ENCODE measurements at places on chromosomes 2 and 18.
A peak's percentile ranks its signal among the peaks of the same experiment; 100 is the strongest.

GRCh38 chr2:63056107-63057050, 5.7 kb downstream of the OTX1 start:
- no peak for DNase-seq

DNA sequence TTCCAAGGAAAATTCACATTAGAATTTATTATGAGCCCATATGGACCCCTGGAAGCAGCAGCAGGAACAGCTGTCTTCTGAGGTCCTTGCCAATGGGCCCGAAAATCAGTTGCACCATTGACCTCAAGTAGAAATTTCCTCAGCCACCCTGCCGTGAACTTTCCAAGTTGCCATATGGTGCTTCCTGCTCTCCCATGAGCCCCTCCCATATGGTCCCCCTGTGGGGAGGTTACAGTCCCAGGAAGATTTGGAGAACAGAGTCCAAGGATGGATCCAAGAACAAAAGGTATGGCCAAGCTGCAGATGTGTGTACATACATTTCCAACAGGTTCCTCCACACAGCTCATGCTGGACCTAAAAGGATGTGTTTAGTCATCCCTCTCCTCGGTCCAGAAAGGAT, 34.6 kb downstream of the DIPK1C start:
- DNase-seq = no peak

DNA sequence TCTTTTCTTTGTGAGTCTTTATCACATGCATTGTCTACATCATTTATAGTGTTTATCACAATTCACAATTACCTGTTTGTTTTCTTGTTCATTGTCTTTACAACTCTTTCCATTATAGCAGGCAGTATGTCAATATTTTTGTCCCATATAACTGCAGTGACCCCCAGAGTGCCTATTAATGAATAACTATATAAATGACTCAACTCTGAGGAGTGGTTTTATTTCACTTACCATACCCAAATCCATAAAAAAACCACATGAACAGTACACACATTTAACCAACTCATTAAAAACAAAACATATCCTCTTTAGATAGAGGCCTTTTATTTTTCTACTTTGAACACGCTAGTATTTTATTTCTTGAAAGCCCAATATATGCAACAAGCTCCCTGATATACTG, 1419.1 kb upstream of the NXPH2 start:
- DNase-seq = no peak

- DNase-seq = no peak
These were observed 41.6 kb downstream of the TDRD15 start for GRCh38 chr2:21165350-21165749.

- DNase-seq = no peak
These were observed 254.6 kb downstream of the SH3BP4 start for GRCh38 chr2:235206399-235206798.

GRCh38 chr2:200396781-200397242, 90.3 kb downstream of the SPATS2L start:
- DNase-seq = no peak

GRCh38 chr2:189347540-189347939, 93.7 kb upstream of the WDR75 start:
- peak; percentile 1 for DNase-seq

DNA sequence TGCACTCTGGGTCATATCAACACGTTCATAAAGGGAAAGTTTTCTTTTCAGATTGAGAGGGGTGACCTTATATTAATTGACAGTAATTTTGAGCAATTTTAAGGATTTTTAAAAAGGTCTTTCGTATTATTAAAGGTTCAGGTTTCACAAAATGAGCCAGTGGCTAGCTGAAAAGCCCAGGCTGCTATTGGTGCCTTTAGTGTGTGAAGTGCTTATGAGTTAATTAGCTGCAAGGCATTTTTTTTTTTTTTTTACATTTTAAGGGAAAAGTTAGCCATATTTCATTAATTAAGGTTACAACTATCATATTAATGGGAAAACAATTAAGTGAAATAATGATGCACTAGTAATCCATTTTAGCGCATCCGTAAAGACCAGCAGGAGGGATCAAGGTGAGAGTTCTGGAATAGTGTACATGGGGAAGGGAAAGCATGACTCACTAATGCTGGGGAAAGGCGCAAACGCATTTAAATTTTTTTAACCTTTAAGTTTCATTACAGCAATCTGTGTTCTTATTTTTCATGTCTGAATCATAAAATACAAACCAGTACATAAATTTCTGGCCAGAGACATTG, 200.0 kb downstream of the ZNF407 start:
- no peak for DNase-seq

DNA sequence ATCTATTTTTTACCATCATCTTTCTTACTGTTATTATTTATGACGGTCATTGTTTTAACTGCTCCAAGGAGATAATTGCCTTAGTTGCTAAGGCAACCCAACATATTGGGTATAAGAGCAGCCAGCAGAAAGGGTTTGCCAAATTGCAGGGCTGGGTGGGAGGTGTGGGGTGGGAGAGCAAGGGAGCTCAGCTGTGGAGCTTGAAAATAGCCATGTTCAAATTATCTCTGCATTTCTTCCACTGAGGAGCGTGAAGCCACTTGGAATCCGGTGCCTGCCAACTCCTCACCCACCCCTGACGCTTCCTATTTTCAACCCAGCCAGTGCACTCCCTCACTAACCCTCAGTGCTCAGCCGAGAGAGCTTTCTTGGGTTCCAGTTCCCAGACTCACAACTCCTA, 60.8 kb downstream of the SETBP1 start:
- no peak for DNase-seq

GRCh38 chr2:33535421-33535820, 59.0 kb downstream of the RASGRP3 start:
- no peak for DNase-seq

- DNase-seq = no peak
These were observed 141.4 kb downstream of the FAM124B start for GRCh38 chr2:224260372-224261020.

- no peak for DNase-seq
These were observed 30.1 kb downstream of the MOCOS start for GRCh38 chr18:36217348-36217747.

DNA sequence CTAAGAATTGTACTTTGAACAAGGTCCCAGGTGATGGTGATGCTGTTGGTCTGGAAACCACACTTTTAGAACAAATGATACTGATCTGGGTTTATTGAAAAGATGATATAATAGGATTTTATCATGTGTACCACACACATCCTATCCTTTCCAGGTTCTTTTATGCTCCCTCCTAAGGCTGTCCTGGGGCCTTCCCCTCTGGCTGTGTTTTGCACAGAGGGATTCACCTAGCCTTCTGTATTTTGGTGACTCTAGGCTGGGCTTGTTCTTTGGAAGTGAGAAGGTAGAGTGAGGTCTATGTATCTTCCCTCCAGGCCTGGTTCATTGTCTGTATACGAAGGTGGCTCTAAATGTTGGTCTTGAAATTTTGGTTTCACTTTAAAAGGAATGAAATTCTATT, 12.7 kb downstream of the ANXA4 start:
- no peak for DNase-seq

DNA sequence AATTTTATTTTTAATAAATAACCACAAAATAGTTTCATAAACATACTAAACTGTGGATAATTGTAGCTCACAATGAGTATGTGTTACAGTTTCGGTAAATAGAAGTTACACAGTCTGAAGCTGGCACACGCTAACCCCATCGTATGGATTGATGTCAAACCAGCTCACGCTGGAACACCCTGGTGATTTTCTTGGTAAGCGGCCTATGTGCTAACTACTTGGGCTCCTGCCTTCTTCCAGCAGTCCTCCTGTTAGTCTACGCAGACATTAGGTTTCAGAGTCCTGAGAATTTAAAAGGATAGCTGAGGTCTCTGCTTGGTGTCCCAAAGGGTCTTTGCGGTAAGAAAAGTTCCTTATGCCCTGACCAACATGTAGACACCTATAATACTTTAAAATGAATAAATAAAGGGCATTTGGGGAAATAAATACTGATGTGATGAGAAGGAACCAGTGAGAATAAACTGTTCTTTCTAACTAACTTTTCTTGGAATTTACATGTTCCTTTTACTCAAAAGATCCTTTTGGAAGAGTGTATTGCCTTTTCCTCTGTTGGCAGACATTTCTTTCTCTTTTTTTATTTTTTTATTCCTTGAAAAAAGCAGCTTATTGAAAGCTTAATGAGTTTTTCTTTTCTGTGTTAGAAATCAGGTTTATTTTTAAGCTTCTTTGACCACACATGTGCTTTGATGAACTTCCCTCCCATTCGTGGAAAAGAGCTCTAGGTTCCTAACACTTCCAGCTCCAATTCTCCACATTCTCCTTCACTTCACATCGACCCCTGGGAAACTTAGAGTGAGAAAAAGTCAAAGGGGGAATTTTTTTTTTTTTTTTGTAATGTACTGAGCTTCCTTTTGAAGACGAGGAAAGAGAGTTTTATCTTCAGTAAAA, 322.2 kb downstream of the IRS1 start:
- no peak for DNase-seq

- DNase-seq = no peak
These were observed 5.4 kb upstream of the LONRF2 start for GRCh38 chr2:100327742-100328141.

GRCh38 chr2:28592481-28592880, 96.6 kb downstream of the PLB1 start:
- DNase-seq = no peak

Data from activated CD4-positive, alpha-beta T cell treated with anti-CD3 and anti-CD28 coated beads for 4 hours (primary cell).